ENCODE measurements at places on chromosomes 2 and 18.

DNA sequence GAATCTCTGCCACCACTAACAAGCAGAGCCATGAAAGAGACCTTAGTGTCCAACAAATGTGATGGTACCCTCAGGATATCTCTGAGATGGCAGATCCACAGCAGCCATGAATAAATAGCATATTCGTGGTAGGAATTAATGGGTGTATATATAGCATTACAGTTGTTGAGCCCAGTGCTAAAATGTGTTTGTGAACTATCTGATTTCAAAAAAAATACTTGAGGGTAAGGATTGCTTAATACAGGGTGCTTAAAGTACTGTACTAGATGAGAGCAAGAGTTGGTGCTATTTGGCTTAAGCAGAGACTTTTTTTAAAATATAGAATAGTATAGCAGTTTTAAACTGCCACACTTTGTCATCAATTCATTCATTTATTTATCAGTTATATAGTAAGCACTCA lies 101.5 kb upstream of the GALNT5 start:
- H3K4me1 ChIP-seq, result no peaks in the 10 kb centered on the region
- peaks cover 8% of the 10 kb centered on the region for H3K27me3 ChIP-seq
- no peak overlapping the region for H3K27ac ChIP-seq
- H3K36me3 ChIP-seq, result no peaks in the 10 kb centered on the region

DNA sequence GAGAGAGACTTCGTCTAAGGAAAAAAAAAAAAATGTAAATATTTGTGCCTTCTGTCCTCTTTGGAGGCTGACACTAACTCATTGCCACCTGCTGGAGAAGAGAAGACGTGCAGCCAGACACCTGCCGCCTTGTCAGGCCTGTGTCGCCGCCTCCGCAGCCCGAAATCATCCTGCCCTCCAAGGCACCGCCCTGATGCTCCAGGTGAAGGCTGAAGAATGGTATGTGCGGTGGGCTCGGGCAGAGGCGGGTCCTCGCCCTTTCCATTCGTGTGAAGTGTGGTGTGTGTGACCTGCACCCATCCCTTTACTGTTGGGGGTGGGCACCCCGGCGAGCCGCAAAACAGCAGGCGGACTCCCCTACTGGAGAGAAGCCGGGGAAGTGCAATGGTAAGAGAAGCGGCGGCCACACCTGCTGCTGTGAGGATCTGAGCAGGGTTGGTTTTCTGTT lies 60.4 kb downstream of the FAM161A start:
- H3K27ac ChIP-seq, result no peak overlapping the region
- peak; percentile 59 for DNase-seq
- peaks cover 14% of the 10 kb centered on the region for H3K27me3 ChIP-seq
- H3K4me3 ChIP-seq, result peak overlapping the region; percentile 61
- H3K36me3 ChIP-seq, result no peaks in the 10 kb centered on the region

- H3K4me1 ChIP-seq, result no peaks in the 10 kb centered on the region
- H3K27ac ChIP-seq, result no peak overlapping the region
- DNase-seq, result no peak
- H3K27me3 ChIP-seq, result no peaks in the 10 kb centered on the region
- H3K4me3 ChIP-seq, result no peak overlapping the region
Measured at GRCh38 chr2:148362144-148362796, 282.3 kb upstream of the EPC2 start.

- no peaks in the 10 kb centered on the region for H3K36me3 ChIP-seq
- peaks cover 16% of the 10 kb centered on the region for H3K27me3 ChIP-seq
- DNase-seq, result no peak
- no peaks in the 10 kb centered on the region for H3K4me1 ChIP-seq
- no peak overlapping the region for H3K4me3 ChIP-seq
Measured at GRCh38 chr18:31672628-31673135, 11.7 kb downstream of the B4GALT6 start.

DNA sequence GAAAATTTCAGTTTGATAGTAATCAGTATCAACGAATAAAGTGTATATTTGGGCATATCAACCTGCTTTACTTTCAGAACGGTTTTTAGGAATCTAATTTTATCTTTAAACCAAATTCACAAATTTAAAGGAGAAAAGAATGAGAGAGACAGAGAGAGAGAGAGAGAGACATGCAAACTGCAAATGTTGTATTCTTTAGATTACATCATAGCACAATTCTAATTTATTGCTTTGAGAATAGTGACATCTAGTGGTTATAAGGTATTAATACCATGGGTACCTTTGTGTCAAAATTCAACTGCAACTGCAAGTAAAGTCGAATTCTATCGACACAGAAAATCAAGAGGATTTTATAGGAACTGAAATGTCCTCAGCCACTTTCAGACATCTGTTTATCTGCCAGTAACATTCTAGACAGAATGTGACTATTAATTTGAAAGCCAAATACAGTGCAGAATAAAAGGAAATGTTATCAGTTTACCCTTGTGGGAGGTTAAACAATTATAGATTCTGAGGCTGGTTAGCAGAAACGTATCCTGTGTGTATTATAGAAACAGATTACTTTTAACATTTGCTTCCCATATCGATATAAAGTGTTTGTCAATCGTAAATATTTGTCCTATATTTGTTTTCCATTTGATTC lies 529.8 kb upstream of the VRK2 start:
- H3K27ac ChIP-seq, result no peak overlapping the region
- H3K27me3 ChIP-seq, result no peaks in the 10 kb centered on the region
- H3K36me3 ChIP-seq, result no peaks in the 10 kb centered on the region
- DNase-seq, result no peak

- H3K36me3 ChIP-seq, result no peaks in the 10 kb centered on the region
- DNase-seq, result no peak
- H3K4me1 ChIP-seq, result no peaks in the 10 kb centered on the region
- H3K27ac ChIP-seq, result no peak overlapping the region
- no peaks in the 10 kb centered on the region for H3K27me3 ChIP-seq
Measured at GRCh38 chr2:129467941-129468340, 511.5 kb upstream of the RAB6C start.

DNA sequence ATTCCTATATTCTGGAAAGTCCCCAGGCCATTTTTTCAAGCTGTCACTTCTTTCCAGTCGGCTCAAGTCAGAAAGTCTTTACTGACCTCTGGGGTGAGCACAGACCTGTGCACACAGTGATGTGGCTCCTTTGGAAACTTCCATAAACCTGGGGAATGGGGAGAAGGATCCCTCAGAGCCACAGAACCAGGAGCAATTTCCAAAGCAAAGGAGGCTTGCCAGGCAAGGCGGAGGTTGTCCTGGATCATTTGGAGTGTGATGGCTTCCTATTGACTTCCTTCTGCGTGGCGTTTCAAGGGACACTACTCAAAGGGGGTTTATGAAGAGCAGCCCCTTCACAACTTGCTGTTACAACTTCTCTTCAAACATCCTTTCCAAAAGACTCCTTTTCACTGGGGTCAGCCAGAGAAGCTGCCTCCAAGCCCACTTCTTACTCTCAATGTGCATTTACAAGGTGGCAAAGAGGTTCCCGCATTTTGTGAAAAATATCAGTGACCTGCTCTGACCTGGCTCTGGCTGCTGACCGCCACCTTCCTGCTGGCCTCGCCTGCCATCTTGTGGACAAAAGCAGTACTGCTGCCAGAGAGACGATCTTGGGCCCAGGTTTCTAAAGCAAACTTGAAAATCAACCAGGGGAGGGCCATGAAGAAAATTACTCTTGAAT lies 18.2 kb upstream of the TMEM247 start:
- H3K27me3 ChIP-seq, result no peaks in the 10 kb centered on the region
- H3K36me3 ChIP-seq, result no peaks in the 10 kb centered on the region
- H3K27ac ChIP-seq, result no peak overlapping the region
- H3K4me3 ChIP-seq, result no peak overlapping the region
- peak; percentile 59 for DNase-seq
- H3K4me1 ChIP-seq, result peaks cover 9% of the 10 kb centered on the region

GRCh38 chr2:150733051-150733618 lies 245.7 kb upstream of the RND3 start:
- no peaks in the 10 kb centered on the region for H3K27me3 ChIP-seq
- no peak overlapping the region for H3K27ac ChIP-seq
- H3K4me3 ChIP-seq, result no peak overlapping the region
- H3K4me1 ChIP-seq, result no peaks in the 10 kb centered on the region
- DNase-seq, result no peak
- no peaks in the 10 kb centered on the region for H3K36me3 ChIP-seq

DNA sequence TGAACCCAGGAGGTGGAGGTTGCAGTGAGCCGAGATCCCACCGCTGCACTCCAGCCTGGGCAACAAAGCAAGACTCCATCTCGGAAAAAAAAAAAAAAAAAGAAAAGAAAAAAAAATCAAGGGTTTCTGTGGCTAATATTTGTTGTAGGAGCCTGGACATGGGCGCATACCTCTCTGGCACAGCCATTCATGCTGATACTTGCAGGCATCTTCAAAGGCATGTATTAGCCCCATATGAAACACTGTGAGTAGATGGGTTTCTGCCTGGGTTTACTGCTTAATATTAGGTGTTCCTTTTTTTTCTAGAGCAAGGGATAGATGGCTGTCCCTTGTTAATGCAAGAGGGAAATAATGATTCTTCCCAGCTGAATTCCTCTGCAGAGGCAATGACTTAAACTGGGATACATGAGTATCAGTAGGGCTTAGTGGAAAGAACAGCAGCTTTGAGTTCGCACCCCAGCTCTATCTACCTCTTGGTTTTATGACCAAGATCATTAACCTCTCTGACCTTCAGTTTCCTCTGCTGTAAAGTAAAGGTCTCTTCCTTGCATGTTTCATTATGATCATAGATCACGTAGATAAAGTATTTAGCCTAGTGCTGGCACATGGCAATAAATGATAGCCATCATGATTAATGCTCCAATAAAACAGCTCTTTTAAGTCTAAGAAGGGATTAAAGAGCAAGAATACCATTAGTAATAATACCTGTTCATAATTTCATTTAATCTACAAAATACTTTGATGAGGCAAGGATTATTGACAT lies 4.5 kb upstream of the ATL2 start:
- peaks cover 25% of the 10 kb centered on the region for H3K4me1 ChIP-seq
- peaks cover 2% of the 10 kb centered on the region for H3K36me3 ChIP-seq
- H3K27me3 ChIP-seq, result peaks cover 14% of the 10 kb centered on the region
- no peak for DNase-seq

DNA sequence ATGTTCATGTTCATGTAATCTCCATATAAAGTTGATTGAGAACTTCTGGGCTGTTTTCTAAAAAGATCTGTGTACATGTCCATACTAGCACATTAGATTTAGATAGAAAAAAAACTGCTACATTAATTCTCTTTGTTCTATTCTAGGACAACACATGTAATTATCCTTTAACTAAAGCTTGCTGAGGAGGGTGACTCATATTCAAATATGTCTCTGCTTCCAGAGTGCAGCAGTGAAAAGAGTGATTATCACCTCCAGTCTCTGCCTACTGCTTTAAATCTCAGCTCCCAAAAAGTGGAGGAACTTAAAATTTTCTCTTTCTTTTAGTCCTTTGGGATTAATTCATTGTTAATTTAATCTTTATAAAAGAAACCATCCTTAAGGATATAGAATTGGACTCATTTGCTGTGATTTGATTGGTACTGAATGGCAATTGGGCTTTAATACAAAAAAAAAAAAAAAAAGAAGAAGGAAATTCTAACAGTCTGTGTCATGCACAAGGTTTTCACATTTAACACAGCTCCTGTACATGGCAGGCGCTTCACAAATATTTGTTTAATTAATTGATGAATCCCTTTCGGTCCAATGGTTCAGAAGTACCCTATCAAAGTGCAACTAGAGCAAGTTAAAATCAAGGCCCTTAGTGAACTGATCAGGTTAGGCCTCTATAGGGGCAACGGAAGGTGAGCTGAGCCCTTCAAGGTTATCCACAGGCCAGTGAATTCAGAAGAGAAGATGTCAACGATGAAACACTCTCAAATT lies 214.0 kb upstream of the KCNJ3 start:
- H3K27me3 ChIP-seq, result no peaks in the 10 kb centered on the region
- H3K4me1 ChIP-seq, result no peaks in the 10 kb centered on the region
- H3K27ac ChIP-seq, result no peak overlapping the region
- H3K36me3 ChIP-seq, result no peaks in the 10 kb centered on the region
- no peak overlapping the region for H3K4me3 ChIP-seq

- no peaks in the 10 kb centered on the region for H3K27me3 ChIP-seq
- no peak for DNase-seq
- H3K4me1 ChIP-seq, result peaks cover 18% of the 10 kb centered on the region
Measured at GRCh38 chr2:222745836-222746559, 74.5 kb downstream of the MOGAT1 start.

- H3K27ac ChIP-seq, result no peak overlapping the region
- H3K36me3 ChIP-seq, result no peaks in the 10 kb centered on the region
- H3K4me3 ChIP-seq, result no peak overlapping the region
- H3K4me1 ChIP-seq, result no peaks in the 10 kb centered on the region
Measured at GRCh38 chr2:217857624-217858506, 144.9 kb downstream of the TNS1 start.

- H3K27ac ChIP-seq, result peak overlapping the region; percentile 49
- H3K4me3 ChIP-seq, result no peak overlapping the region
- H3K36me3 ChIP-seq, result peaks cover 6% of the 10 kb centered on the region
Measured at GRCh38 chr2:28463893-28464292, 32.0 kb upstream of the PLB1 start.

GRCh38 chr2:234083572-234084348 lies 33.3 kb downstream of the SPP2 start:
- H3K4me1 ChIP-seq, result no peaks in the 10 kb centered on the region
- H3K4me3 ChIP-seq, result no peak overlapping the region
- no peak overlapping the region for H3K27ac ChIP-seq
- no peak for DNase-seq
- no peaks in the 10 kb centered on the region for H3K36me3 ChIP-seq

DNA sequence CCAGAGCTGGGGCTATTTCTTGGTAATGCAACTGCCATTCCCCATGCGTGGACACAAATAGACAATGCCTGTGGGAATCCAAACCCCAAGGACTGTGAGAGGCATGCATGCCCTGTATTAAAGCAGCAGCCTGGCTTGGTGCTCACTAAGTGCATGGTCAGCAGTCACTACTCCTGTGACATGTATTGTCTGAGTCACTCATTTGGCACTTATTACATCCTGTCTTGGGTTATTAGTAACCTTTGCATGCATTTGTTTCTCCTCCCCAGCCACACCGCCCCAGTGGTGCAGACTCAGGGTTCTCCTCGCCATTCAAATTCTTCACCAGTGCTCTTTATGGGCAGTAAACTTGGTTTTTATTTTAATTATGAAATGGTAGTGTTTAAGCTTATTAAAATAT lies 30.2 kb downstream of the PRKCE start:
- no peak overlapping the region for H3K4me3 ChIP-seq
- no peaks in the 10 kb centered on the region for H3K36me3 ChIP-seq
- no peak for DNase-seq

DNA sequence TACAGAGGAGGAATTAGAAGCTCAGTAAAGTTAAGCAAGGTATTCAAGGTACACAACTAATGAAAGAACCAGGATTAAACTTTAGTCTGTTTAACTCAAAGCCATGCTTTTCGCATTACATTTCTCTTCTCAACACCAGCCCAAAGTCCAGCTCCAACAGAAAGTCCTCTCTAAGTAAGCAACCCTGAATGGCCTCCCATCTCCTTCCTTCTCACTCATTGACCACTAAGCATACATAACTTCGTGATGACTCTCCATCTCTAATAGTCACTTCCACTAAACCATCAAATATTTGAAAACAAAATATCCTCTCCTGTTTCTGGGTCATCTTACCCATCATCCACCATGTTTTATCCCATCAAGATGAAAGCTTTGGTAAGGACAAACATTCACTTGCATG lies 219.8 kb downstream of the RAD51AP2 start:
- DNase-seq, result no peak
- no peaks in the 10 kb centered on the region for H3K36me3 ChIP-seq
- no peak overlapping the region for H3K27ac ChIP-seq

- no peak overlapping the region for H3K27ac ChIP-seq
- peaks cover 1% of the 10 kb centered on the region for H3K36me3 ChIP-seq
- no peak overlapping the region for H3K4me3 ChIP-seq
- H3K27me3 ChIP-seq, result peaks cover 19% of the 10 kb centered on the region
- H3K4me1 ChIP-seq, result peaks cover 18% of the 10 kb centered on the region
Measured at GRCh38 chr2:173048522-173048896, 27.1 kb upstream of the MAP3K20 start.

GRCh38 chr2:233334915-233335314 lies 19.4 kb upstream of the DGKD start:
- H3K4me3 ChIP-seq, result no peak overlapping the region
- peaks cover 5% of the 10 kb centered on the region for H3K27me3 ChIP-seq
- H3K36me3 ChIP-seq, result peaks cover 6% of the 10 kb centered on the region
- peaks cover 50% of the 10 kb centered on the region for H3K4me1 ChIP-seq
- no peak overlapping the region for H3K27ac ChIP-seq

All from activated T-helper 1 cell treated with anti-CD3 and anti-CD28 coated beads, Interleukin-12 subunit alpha, Interleukin-12 subunit beta, Interleukin-2, Interleukin-4 antibody, amounts not matched to agents 30 ng/mL and 10 ng/mL and 1 ng/mL, durations not matched to agents 14 hours and 24 hours and 36 hours (primary cell).